ENCODE measurements at places on chromosomes 2 and 18.

- DNase-seq = no peak
Observed at GRCh38 chr18:55024564-55024963, 65.3 kb upstream of the CCDC68 start.

GRCh38 chr2:202115479-202115971, 42.5 kb downstream of the KIAA2012 start:
- DNase-seq = no peak

- no peak for DNase-seq
Observed at GRCh38 chr2:29110916-29111535, 4.2 kb upstream of the CLIP4 start.

DNA sequence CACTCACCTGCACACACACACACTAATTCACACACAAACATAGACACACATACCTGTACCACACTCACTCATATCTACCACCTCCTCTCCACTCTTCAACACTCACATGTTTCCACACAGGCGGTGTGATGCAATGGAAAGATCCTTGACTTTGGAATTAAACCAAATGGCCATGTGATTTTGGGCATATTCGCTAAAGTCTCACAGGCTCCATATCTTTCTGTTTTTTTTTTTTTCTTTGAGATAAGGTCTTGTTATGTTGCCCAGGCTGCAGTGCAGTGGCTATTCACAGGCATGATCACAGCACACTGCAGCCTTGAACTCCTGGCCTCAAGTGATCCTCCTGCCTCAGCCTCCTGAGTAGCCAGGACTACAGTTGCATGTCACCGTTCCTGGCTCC, 91.1 kb upstream of the MEX3C start:
- DNase-seq = no peak

GRCh38 chr2:84690225-84690624, 173.9 kb downstream of the DNAH6 start:
- DNase-seq = no peak

DNA sequence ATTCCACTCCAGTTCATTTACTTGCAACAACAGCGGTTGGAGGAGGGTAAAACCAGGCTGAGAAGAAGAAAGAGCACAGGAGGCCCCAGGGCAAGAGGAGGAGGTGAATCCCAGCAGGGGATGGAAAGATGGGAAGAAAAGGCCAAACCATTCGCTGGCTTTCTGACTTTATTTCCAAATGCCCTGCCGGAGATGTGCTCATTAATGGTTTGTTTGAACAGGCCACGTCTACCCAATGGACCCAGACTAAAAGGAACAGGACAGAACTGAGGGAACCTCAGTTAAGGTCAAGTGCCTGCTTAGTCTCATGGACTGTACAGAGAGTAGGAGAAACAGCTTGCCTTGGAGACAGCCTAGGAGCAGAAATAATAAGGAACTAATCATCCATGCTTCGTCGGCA, 121.6 kb upstream of the NDUFV2 start:
- DNase-seq = no peak

DNA sequence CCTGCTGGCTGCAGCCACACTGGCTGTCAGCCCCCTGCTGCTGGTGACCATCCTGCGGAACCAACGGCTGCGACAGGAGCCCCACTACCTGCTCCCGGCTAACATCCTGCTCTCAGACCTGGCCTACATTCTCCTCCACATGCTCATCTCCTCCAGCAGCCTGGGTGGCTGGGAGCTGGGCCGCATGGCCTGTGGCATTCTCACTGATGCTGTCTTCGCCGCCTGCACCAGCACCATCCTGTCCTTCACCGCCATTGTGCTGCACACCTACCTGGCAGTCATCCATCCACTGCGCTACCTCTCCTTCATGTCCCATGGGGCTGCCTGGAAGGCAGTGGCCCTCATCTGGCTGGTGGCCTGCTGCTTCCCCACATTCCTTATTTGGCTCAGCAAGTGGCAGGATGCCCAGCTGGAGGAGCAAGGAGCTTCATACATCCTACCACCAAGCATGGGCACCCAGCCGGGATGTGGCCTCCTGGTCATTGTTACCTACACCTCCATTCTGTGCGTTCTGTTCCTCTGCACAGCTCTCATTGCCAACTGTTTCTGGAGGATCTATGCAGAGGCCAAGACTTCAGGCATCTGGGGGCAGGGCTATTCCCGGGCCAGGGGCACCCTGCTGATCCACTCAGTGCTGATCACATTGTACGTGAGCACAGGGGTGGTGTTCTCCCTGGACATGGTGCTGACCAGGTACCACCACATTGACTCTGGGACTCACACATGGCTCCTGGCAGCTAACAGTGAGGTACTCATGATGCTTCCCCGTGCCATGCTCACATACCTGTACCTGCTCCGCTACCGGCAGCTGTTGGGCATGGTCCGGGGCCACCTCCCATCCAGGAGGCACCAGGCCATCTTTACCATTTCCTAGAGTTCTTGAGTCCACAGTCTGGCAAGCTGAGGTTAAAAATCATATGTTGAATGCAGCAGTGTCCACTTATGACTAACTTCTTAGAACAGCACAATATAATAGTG, 741 bp downstream of the GPR148 start:
- DNase-seq = no peak

- DNase-seq = no peak
Observed at GRCh38 chr2:27077231-27077630, 1.2 kb upstream of the EMILIN1 start.

DNA sequence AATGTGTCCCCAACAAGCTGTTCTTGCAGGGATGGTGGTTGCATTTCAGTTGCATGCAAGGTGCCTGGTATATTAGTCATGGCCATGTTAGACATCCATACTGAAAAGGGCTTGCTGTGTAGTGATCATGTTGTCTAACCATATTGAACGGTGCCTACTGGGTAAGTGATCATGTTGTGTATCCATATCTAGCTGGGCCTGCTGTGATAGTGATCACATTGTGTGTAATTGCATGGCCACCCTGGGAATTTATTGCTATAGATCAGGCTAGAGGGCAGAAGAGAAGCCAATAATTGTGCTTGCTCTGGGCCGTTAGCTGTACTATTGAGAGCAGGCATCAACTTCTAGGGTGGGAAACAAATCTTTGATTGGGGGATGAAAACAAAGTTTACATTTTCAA, 9.8 kb upstream of the EPC2 start:
- no peak for DNase-seq

DNA sequence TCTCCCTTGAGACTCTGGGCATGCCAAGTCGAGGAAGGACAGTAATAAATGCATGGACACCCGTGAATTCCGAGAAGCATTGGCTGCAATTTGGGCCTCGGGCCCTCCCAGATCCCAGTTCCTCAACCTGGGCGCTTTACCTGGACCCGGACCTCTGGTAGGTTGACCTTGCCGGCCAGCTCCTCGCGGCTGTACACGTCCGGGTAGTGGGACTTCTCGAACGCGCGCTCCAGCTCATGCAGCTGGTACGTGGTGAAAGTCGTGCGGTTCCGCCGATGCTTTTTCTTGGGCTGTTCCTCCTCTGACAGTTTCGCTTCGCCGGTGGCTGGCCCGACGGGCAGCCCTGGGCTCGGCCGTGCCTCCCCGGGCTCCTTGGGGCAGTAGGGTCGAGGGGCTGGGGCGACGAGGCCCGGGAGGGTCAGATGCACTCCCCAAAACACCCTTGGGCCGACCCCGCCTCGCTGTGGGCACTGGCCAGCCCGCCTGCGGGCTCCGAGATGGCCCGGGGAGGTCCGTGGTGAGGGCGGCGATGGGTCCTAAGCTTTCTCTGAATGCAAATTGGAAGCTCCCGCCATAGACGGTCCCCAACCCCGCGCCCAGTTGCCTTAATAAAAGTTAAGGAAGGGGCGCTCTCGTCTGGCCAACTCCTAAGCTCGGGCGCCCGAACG, 899 bp downstream of the RAX start:
- no peak for DNase-seq

GRCh38 chr2:164734196-164734595, 107.4 kb downstream of the COBLL1 start:
- DNase-seq = no peak

- DNase-seq = no peak
Observed at GRCh38 chr2:58601017-58601416, 359.9 kb upstream of the FANCL start.

DNA sequence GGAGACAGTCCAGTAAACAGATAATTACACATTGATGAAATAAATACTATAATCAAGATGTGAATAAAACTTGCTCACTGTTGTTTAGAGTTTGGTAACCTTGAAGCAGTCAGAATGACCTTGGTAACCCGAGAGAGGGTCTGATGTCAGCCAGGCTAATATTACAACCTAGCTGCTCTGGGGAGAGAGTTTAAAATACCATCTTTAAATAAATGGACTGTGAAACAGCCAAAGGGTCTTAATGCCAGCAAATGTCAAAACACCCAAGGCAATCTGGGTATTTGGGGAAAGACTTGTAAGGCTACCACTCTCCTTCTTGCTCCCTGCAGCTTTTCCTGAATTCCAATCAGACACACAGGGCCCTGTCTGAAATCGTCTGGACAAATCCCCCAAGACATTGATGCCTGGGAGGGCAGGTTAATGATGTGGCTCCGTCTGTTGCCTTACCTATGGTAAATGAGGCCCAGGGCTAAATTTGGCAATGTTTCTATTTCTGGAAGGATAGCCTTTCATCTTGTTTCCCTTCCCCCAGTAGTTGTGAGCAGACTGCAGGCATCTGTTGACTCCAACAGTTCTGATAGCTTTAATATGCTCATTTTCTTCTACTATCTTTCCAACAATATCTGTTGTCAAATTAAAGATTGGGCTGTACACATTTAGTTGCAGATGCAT, 43.0 kb upstream of the ITGB6 start:
- DNase-seq = no peak

- DNase-seq = no peak
Observed at GRCh38 chr2:129763190-129763846, 216.1 kb upstream of the RAB6C start.

DNA sequence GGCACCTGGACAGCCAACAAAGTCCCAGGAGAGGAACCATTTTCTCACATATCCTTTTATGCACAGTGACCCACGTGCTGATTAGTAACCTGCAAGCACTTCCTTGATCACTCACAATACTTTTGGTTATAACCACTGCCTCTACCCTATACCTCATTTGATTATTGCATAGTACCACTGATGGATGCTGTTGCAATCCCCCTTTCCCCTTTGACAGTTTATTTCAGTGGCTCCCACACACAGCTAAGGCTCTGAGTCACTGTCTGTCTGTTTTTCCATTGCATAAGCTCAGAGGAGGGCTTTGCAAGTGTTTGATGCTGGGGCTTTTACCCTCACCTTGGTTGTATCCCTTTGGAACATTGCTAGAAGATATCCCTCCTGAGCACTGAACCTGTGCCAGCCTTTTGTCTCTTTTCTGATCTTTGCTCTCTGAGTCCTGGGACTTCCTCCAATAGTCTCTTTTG, 101.7 kb upstream of the RBBP8 start:
- no peak for DNase-seq

- no peak for DNase-seq
Observed at GRCh38 chr2:197315371-197315770, 4.8 kb upstream of the ANKRD44 start.

DNA sequence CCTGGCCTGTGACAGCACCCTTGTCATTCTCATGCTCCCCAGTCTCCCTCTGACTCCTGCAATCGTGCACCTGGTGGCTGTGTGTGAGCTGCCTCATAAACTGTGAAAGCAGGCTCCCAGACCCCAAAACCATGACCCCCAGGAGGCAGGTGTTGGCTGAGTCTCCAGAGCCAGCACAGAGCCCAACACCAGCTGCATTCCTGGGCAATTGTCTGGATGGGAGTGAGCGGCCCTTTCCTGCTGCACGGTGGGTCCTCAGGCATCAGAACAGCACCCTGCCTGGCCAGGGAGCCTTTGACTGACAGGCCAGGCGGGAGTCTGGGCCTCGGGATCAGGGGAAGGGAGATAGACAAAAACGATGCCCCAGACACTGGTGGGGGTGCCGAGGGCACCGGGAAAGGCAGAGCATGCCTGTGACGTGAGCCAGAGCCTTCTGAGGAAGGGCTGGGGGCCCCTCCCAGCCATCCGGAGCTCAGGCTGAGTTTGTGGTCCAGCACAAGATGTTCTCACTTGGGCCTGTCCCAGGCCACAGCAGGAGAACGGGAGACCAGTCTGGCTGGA, 135.1 kb upstream of the GPC1 start:
- DNase-seq = no peak

GRCh38 chr2:72993147-72993932, 76.0 kb downstream of the EMX1 start:
- no peak for DNase-seq

GRCh38 chr2:150007815-150008430, 420.3 kb upstream of the MMADHC start:
- no peak for DNase-seq
